ENCODE measurements at places on chromosomes 5 and 9.

GRCh38 chr5:39977066-39977655 lies 552.4 kb upstream of the DAB2 start:
- DNase-seq = no peak

- no peak for DNase-seq
Measured at GRCh38 chr9:84969084-84969483, 299.6 kb downstream of the NTRK2 start.

- no peak for DNase-seq
Measured at GRCh38 chr9:94952565-94953373, 226.3 kb downstream of the AOPEP start.

DNA sequence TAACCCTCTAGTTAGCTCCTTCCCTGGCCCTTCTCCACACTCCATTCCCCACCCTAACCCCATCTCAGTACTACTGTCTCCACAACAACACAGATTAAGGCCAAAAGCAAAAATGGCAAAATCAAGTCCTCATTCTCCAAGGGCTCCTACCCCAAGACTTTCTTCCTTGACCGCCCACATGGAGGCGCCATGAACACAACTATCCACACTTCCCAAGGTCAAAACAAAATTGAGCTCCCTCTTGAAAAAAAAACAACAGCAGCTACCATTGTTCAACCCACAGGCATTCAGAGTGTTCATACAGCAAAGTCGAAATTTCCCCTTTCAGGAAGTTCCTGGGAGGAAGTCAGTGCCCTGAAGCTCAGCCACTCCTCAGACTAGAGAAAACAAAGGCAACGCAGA lies 54.4 kb downstream of the GNAQ start:
- peak; percentile 33 for DNase-seq

DNA sequence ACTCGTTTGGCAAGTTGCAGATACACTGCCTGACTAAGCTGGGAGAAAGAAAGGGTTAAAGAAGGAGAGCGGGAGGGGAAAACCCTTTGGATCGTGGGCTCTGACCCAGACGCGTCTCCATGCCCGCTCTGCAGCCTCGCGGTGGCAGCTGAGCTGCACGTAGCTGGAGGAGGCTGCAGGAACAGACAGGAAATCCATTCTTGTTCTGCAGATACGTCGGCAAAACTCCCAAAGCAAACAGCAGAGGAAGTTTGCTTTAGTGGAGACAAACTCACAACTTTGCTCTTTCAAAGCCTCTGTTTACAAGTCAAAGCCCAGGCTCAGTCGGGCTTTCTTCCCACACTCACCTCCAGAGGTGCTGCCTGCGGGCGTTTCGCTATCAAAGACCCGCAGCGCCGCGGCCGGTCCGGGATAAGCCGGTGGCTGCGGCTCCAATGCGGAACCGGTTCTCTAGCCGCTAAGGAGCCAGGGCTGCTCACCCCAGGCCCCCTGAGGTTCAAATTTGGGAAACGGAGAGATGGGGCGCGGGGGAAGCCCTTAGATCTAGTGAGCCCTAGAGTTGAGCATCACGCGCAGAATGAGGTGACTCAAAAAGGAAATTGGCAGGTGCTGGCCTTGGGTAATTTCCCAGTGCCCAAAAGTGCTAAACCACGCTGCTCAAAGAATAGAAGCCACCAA lies 60.7 kb downstream of the MAT2B start:
- peak; percentile 32 for DNase-seq

DNA sequence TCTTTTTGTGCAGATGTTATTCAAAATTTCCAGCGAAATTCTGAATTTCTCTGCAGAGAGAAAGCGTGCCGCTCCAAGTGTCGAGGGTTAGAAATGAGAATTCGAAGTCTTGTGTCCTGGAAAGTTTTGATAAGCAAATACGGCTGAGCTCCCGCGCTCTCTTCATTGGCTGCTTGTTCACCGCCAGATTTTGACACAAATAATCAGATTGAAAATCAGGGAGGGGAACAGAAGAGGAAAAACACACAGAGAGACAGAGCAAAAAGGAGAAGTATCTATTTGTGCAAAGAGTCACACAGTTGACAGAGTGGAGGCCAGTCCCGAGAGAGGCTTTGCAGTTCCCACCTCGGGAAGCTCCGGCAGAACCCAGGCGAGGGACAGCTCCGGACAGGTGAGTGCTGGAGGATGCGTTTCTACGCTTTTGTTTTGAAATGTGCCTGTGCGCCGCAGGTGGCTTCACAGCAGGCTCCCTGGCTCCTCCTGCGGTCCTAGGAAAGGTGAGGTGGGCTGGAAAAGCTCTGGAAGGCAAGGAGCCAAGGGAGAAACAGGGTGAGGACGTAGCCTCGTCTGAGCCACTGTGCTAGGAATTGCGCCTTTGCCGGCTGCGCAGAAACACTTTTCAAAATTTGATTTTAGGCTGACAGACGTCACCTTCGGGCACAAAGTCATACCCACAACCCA lies at the start of gene GFI1B:
Gene GFI1B, plus strand, starts transcription at position 244 of the 681 bp plus-strand sequence. CDS start 7,985 bp downstream, outside the sequence.
- no peak for DNase-seq

DNA sequence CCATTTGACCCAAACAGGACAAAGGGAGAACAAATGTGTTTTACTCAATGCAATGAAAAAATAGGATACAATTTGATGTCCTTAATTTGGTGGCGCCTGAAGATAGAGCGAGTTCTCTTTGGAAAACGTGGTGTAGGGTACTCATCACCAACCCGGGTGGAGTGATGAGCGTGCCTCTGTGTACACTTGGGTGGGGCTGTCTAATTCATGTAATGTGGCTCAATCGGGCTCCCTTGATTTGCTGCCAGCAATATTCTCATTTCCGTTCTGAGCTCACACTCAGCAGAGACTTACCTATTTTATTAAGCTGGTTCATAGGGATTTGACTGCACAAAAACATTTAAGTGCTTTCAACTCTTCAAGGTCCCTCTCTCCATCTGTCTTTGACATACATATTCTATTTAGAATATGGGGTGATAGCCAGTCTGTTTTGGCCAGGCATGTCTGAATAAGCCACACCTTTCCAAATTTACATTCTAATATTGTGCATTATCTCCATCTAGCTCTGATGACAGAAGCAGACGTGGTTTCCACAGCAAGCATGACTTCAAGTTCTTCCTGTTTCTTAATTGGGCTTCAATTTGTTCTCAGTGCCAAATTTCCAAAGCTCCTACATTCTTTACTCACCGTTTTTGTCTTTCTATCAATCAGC lies 162.5 kb downstream of the IRX2 start:
- DNase-seq = no peak

- DNase-seq = no peak
Measured at GRCh38 chr9:113465599-113466140, 2.1 kb downstream of the RGS3 start.

GRCh38 chr5:123474228-123474627 lies 37.7 kb upstream of the CSNK1G3 start:
- no peak for DNase-seq

DNA sequence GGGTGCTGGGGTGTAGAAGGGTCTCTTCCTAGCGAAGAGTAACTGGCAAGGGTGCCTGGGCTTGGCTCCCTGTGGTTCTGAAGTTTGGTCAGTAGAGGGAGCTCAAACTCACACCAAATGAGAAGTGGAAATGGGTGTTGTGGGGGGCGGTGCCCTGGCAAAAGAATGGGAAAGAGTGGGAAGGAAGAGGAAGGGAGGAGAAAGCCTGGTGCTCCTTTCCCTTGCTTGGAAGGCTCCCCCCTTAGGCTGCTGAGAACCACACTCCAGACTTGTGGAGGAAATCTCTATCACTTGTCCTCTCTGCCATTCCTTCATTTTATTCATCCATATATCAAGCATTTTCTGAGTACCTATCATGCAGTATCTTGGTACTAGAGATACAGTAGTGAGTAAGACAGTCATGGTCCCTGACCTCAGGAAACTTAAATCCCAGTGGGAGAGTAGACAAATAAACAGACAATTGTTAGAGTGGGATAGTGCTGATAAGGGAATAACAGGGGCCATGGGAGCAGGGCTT lies 13.0 kb downstream of the SLC4A9 start:
- DNase-seq = peak; percentile 41

GRCh38 chr9:87595610-87596009 lies 97.9 kb downstream of the DAPK1 start:
- DNase-seq = no peak

All from activated CD4-positive, CD25-positive, alpha-beta regulatory T cell treated with anti-CD3 and anti-CD28 coated beads, Interleukin-2, amount 50 U/mL, for 72 hours (primary cell).